SW 1271 (cell line): ENCODE measurements at places on chromosomes 12 and 14.

DNA sequence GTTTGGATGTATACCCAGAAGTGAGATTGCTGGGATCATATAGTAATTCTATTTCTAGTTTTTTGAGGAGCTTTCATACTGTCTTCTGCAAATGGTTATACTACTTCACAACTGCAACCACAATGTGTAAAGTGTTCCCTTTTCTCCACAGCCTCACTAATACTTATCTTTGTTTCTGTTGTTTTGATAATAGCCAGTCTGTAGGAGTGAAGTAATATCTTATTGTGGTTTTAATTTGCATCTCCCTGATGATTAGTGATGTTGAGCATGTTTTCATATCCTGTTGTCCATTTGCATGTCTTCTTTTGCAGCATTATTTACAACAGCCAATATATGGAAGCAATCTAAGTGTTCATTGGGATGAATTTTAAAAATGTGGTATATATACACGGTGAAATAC lies 29.9 kb downstream of the GABARAPL1 start:
- no peak for DNase-seq

DNA sequence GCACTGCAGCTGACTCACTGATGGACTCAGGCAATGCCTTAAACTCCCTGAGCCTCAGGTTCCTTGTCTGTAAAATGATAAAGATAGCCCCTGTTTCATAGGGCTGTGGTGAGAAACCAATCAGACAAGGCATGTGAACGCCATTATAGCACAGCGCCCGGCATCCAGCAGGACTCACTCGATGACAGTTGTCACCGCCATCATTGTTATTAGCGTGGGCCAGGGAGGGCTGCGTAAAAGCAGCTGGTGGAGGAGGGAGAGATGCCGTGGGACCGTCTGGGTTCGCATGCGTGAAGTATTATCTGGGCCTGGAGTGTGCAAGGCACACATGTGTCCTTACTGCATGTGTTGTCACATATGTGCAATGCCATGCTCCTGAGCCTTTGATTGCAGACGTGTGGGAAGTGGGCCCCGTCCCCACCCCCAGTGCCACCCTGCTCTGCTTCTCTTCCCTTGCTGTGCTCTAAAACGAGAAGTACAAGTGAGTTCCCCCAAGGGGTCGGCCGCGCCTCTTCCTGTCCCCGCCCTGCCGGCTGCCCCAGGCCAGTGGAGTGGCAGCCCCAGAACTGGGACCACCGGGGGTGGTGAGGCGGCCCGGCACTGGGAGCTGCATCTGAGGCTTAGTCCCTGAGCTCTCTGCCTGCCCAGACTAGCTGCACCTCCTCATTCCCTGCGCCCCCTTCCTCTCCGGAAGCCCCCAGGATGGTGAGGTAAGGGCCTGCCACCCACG lies at the start of gene PTPN6:
Gene PTPN6 (plus strand): TSS at position 546 of the 730 bp plus-strand sequence. CDS start 157 bp downstream, at position 703.
- no peak for DNase-seq

DNA sequence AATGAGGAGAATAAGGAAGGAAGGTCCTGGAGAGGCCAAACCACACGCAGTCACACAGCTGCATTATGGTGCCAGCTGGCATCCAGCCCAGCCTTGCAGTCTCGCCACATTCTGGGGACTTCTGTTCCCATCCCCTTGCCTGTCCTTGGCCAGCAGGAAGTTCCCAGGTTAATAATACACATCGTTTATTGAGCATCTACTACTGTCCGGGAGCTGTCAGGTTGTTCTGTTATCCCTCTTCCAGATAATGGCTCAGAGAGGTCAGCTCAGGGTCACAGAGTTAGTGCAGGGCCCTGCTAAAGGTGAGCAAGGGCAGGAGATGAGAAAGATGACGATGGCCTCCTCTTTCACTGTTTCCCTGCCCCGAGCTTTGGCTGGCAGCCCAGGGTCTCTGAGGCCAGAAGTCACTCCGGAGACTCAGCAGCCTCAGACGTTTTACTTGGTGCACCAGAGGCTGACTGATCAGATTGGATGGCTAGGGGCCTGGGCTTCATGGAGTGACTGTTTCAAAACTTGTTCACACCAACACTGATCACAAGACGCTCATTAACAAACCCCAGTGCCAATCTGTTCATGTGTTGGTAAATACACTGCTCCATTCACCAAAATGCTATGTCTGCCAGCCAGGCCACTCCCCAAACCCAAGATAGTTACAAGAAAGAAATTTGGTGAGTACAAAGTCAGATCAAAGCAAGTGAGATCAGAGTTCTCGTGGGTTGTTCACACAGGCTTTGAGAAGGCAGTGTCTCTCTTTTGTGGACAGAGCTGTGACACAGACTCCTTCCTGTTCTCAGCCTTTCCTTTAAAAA lies 79.2 kb downstream of the B4GALNT3 start:
- DNase-seq: no peak

- DNase-seq: no peak
Observed at GRCh38 chr12:71504476-71504875, 64.9 kb downstream of the LGR5 start.

DNA sequence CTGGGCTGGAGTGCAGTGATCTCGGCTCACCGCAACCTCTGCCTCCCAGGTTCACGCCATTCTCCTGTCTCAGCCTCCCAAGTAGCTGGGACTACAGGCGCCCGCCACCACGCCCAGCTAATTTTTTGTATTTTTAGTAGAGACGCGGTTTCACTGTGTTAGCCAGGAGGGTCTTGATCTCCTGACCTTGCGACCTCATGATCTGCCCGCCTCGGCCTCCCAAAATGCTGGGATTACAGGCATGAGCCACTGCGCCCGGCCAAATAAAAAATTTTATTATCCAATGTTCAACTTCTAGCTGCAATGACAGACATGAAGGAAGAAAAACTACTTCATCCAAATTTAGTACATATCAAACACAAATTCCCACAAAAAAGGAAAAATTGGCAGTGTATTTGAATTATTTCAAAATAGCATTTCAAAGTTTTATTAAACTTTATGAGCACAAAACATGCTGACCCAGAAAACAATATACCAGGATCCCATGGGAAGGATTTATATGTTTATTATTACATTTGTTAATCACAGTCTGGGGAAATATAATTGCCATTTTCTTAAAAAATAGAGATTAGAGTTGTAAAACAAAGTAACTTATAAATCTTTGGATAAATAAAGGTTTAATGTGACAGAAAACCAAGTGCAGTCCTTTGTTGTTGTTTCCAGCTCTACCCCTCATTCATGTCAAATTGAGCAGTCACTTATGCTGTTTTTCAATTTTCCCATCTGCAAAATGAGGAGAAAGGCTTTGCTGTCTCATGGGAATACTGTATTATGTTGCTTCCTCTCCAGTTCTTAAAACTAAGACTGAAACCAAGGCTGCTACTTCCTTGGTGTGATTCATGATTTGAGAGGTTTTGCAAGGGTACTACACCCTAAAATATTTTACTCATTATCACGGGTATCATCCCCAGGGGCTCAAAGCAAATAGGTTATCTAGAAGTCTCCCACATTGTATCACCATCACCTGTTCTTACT lies 155.2 kb upstream of the AVPR1A start:
- no peak for DNase-seq

GRCh38 chr12:67419810-67420209 lies 150.7 kb downstream of the CAND1 start:
- no peak for DNase-seq

GRCh38 chr12:100128512-100128908 lies 14.2 kb downstream of the BLTP3B start:
- DNase-seq: peak; percentile 11

DNA sequence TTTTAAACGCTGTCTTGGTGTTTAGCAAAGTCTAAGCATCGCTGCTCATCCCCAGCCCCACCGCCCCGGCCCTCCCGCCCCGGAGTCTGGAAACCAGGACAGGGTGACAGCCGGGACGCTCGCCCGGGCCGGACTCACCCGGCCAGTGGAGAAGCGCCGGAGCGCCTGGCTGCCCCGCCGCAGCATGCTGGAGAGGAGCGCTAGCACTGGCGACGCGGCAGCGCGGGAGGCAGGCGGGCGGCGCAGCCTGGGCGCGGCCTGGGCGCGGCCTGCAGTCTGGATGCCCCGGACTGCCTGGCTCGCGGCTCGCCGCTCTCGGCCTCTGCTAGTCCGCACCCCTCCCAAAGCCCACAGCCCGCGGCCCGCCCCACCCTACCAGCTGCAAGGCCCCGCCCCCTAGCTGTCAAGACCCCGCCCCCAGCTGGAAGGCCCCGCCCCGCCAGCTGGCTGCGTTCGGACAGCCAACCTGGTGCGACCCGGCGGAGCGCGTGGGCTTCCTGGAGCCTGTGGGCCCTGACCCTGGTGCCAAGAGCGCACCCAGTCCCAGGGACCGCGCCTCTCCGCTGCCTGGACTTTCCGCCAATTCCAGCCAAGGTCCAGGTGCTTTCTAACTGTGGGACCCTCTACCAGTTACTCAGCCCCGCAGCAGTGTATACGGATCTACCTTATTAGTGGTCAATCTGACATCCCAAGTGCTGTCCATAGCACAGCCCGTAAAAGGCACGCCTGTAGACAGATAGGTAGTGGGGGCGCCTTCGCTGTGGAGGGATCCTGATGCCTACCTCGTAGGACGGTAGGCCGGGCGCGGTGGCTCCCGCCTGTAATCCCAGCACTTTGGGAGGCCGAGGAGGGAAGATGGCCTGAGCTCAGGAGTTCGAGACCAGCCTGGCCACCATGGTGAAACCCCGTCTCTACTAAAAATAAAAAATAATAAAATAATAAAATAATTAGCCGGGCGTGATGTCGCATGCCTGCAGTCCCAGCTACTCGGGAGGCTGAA lies at the start of gene ALDH1L2:
Gene ALDH1L2 (minus strand): TSS at position 208 of the 1,000 bp plus-strand sequence. CDS start 22 bp downstream, at position 186.
- no peak for DNase-seq

- DNase-seq: no peak
Observed at GRCh38 chr14:68544081-68544892, 248.6 kb downstream of the ZFP36L1 start.

DNA sequence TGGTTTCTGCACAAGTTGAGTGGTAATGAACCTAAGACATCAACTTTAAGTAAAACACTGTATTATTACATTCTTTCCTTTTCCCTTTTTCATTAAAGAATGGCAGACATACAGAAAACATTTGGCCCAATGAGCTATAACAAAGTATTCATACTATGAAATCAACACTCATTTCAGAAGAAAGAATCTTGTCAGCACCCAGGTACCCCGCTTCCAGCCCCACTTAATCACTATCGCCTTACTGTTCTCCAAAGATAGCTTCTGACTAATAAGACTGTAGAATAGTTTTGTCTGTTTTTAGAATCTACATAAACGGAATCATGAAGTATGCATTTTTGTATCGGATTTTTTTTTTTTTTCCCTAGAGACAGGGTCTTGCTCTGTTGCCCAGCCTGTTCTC lies 9.5 kb downstream of the CNTN1 start:
- no peak for DNase-seq

DNA sequence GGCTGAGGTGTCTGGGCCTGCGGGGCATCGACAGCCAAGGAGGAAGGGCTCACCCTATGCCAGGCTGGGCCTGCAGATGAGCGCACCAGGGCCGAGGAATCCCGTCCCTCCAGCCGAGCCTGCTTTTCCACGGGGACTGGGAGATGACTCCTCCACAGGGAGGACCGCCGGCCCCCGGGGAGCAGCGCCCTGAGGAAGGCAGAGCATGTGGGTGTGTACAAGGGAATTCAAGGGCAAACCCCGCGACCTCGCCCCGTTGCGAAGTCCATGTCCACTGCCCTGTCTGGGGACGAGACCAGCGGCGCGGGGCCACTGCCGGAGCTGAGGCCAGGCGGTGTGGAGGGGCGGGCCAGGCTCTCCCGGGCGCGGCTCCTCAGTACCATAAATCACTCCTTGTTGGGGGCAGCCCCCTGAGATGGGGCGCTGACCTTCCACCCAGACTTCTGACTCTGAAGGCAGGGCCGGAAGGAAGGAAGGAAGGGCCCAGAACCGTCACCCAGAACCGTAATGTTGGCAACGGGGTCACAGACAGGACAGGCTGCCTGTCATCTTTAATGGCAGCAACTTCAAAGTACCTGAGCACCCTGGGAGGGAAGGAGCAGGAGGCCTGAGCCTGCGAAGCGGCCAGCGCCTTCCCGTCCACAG lies 52.5 kb downstream of the RNF34 start:
- no peak for DNase-seq

DNA sequence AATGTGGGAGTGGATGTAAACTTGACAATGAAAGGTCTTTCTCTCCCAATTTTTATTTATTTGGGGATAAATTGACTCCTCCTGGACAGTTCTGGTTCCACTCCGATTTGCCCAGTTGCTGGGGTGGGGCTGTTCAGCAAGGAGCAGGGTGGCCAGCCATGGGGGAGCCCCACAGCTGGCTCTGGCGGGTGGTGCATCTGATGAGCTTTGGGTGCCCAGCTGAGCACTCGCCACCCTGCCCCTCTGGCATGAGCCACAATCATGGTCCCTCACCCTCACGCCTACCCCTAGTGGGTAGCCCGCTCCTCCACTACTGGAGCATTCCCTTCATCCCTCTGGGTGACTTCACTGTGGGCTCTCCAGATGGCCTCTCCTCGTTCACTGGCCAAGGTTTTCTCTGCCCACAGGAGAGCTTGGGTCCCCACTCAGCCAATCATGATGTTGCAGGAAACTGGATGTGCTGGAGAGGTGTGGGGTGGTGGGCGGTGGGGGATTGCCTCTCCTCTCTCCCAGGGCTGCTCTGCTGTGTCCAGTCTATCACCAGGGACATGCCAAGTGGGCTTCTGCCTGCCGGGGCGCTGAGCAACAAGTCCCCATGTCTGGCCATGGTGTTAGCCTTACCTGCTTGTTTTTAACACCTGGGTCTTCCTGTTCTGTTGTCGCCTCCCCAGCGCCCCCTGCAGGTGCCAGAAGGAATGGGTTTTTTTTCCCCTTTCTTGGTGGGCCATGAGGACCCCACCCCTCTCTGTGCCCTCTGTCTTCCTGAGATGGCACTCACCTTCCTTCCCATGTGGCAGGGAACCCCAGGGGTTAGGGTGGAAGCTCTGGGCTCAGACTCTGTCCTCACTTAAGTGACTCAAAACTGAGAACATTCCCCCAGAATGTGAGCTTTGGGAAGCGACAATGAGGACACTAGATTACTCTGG lies 3.4 kb downstream of the CYP46A1 start:
- DNase-seq: no peak

DNA sequence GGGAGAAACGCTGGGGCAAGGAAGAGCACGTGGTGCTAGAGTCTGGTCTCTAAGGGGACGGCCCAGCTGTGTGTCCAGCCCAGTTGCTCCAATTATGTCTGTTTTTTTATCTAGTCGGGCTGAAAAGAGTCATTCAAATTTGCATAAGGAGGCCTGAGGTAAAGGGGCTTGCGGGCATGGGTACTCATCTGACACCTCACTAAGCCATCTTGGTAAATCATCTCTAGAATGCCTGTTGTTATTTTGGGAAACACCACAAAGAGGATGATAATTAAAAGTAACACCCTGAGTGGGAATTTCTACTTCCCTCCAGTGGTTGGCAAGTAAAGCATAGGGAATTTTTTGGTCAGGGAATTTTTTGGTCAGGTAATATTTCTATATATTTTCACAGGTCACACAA lies 196.1 kb upstream of the ALG10B start:
- DNase-seq: no peak

DNA sequence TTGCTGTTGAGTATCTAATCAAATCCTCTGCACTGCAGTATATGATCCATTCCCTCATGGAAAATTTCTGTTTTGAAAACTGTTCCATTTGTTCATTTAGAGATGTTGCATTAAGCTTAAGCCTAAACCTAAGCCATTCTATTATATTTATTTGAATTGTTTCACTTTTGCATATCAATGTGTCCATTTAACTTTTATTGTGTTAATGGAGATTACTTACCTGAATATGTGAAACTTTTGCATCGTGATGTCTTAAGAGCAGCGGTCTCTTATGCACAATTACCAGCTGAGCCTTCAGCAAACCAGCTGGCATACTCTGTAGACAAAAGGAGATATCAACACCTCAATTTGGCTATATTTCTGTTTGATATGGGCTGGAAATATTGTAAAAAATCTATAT lies 922.5 kb upstream of the FBXO33 start:
- no peak for DNase-seq
